ENCODE measurements at places on chromosomes 11 and 22.
A peak's percentile ranks its signal among the peaks of the same experiment; 100 is the strongest.

GRCh38 chr22:37316875-37317371 is 34.6 kb downstream of the CYTH4 start:
- DNase-seq = peak; percentile 77

DNA sequence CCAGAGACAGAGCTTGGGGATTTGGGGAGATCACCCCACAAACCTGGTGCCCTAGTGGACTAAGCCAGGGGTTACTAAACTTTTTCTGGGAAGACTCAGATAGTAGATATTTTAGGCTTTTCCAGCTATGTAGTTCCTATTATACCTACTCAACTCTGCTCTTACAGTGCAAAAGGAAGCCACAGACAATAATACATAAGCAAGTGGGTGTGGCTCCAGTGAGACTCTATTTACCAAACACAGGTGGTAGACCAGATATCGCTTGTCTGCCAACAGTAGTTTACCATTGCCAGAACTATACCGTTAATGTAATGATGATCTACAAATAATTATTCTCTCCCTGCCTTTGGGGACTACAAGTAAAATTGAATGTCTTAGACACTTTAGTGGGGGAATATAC is 6.9 kb downstream of the LDHC start:
- no peak for DNase-seq

GRCh38 chr11:96424693-96425092 is 34.9 kb downstream of the JRKL start:
- peak; percentile 11 for DNase-seq

GRCh38 chr22:46678785-46679700 is 58.9 kb downstream of the GRAMD4 start:
- no peak for DNase-seq

- no peak for DNase-seq
Measured at GRCh38 chr22:25363474-25363873, 144.0 kb downstream of the CRYBB2 start.

DNA sequence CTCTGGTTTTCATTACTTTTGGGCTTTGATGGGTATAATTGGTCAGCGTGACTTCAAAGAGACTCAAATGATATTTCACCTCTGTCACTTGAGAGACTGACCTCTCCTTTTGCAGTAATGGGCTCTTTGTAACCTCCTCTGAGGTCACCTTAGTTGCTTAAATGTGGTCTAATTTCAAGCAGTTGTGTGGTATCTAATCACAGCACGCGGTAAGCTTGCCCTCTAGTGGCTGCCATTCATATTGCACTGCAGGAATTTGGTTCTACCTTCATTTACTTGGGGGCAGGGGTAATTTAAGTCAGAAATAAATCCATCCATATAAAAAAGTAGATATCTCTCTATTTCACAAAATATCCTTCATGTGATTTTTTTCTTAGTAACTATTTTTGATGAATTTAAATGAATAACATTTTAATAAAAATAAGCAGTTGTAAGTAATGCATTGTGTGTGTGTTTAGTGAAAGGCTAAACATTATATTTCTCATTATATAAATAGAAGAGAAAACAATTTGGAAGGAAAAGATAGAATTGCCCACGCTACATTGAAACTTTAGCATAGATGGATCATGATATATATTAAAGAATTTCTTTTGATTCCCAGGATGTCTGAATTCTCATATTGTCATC is 55.0 kb upstream of the ANO3 start:
- peak; percentile 61 for DNase-seq

DNA sequence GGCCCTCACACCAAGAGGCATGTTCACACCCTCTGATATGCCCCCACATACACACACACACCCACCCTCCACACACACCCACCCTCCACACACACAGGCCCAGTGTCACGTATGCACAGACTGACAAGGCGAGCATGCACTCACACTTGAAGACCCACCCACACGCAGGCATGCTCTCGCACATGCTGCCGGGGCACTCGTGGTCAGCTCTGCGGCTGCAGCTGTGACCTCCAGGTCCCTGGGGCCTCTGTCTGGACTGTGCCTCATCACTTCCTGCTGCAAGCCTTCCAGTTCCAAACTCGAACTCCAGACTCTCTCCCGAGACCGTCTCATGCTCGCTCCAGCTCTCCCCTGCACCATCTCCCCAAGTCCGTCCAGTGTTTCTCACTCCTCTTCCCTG is 9.5 kb downstream of the DCHS1 start:
- peak; percentile 72 for DNase-seq

DNA sequence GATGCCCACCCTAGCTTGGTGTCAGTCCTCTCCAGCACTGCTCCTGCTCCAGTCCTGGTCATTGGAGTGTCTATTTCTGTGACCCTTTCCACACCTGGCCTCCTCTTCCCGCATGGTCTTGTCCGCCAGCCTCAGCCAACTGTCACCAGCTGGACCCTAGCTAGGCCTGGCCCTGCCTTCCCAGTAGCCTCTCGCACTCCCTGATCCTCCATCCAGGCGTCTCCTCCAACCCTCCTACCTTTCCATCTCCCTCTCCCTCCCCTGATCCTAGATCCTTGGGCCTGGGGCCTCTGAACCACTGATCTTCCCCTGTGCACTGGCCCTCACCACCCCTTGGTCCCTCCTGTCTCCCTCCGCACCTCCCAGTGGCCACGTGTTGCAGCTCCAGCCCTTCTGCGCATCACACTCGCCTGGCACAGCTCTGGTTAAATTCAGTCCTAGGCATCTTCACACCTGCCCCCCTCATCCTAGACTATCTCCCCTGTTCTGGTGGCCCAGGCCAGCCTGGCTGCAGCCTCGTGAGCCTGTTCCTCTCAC is 9.9 kb downstream of the SYNGR1 start:
- DNase-seq = no peak

DNA sequence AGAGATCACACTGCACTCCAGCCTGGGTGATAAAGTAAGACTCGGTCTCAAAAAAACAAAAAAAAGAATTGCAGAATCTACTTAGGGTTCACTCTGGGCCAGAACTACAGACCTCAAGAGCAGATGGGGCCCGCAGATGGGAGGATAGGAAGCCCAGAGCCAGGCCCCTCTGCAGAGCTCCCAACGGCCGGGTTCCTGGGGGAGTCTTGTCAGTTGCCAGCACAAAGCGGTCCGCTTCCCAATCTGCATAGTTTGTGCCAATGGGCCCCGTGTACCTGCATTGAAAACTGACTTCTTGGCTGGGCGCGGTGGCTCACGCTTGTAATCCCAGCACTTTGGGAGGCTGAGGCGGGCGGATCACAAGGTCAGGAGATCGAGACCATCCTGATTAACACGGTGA is 1.7 kb upstream of the CHID1 start:
- no peak for DNase-seq

DNA sequence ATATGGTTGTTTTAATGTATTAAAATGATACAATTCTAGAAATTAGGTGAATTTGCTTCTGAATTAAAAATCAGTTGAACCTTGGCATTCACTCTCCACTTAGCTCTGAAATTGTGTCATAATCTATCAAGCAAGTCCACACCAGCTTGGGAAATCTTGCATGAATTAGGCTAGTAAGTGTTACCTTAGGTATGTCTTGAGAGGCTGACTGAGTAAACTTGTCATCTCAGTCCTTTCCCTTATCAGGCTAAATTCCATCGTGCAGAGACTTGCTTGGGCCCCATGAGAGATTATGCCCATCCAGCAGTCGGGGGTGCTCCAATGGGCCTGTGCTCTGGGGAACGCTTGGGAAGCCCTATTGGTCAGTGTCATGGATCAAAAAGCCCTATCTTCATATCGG is 33.9 kb upstream of the ST14 start:
- DNase-seq = no peak

- peak; percentile 25 for DNase-seq
Measured at GRCh38 chr22:22928666-22929380, 41.2 kb downstream of the IGLL5 start.

DNA sequence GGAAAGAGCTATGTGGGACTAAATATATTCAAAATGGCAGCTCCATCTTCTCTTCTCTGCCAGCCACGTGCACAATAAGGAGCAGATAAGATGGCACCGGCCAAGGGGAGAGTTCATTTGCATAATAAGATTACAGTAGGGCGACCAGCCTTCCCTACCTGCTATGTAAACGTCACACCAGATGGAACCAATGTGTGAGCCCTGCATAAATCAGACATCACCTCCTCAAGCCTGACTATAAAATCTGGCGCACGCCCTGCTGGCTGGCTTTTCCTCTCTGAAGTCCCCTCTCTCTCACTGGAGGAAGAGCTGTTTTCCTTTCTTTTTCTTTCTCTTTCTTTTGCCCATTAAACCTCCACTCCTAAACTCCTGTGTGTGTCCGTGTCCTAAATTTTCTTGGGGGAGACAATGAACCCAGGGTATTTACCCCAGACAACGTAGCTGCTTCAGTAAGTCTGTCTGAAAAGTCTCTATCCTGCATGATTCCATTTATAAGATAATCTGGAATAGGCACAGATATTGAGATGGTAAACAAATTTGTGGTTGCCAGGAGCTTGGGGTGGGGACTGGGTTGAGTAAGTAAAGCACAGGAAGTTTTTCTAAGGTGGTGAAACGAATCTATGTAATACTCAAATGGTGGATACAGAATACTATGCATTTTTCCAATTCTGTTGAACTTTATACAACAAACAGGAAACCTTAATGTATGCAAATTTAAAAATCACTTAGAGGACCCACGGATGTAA is 670.0 kb upstream of the KIRREL3 start:
- no peak for DNase-seq

- DNase-seq = no peak
Measured at GRCh38 chr22:25156736-25157135, 42.9 kb upstream of the CRYBB3 start.
